Activated CD8-positive, alpha-beta T cell treated with anti-CD3 and anti-CD28 coated beads for 36 hours (primary cell): ENCODE measurements at places on chromosomes 3 and 15. TPM values are rescaled to one million over a fixed set of nuclear protein-coding genes. Genes with fewer than 3 reads are reported as not detected.

TF gene
- total RNA-seq, result 0.34 TPM

LMLN gene
- total RNA-seq, result 6.3 TPM

KLHL40 gene
- not detected for total RNA-seq

MAP1A gene
- 0.78 TPM for total RNA-seq

ILDR1 gene
- total RNA-seq, result not detected

ANKRD34C gene
- total RNA-seq, result not detected

HRH1 gene
- 0.59 TPM for total RNA-seq

ZPLD1 gene
- total RNA-seq, result not detected

DNA sequence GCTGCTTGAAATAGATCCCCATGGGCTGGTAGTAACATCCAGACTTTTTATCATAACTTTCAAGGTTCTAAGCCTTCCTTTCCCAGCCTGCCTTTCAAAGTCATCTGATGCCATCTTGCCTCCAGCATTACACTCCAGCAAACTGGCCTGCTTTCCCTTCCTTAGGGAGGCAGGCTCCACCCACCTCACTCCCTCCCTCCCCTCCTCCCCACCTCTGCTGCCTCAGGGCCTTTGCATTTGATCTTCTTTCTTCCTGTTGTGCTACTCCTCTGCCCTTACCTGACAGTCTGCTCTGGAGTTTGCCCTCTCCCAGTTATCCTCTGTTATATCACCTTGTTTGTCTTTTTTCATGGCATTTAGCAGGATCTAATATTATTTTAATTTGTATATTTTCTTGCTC is 319.5 kb downstream of the KCNH8 start:
- no peaks in the 10 kb centered on the region for H3K27me3 ChIP-seq
- H3K4me3 ChIP-seq, result no peak overlapping the region
- H3K27ac ChIP-seq, result no peak overlapping the region
- no peaks in the 10 kb centered on the region for H3K4me1 ChIP-seq

DNA sequence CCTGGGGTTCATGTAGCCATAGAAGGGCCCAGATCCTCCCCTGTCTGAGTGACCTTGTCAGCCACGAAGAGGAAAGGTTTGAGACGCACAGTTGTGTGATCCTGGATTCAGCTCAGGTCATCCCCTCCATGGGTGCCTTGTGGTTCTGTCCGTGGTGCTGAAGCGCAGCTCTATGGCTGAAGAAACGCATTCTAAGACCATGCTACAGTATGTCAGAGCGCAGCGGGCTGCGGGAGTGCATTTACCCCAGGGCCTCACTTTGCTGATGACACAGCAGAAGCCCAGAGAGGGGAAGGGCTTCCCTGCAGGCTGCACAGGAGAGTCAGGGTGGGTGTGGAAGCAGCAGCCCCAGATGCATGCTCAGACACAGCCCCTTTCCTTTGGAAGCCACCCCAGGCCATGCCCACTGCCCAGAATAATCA is 68.8 kb upstream of the IQSEC1 start:
- no peak overlapping the region for H3K27ac ChIP-seq
- H3K27me3 ChIP-seq, result peaks cover 2% of the 10 kb centered on the region
- peak; percentile 57 for DNase-seq

DNA sequence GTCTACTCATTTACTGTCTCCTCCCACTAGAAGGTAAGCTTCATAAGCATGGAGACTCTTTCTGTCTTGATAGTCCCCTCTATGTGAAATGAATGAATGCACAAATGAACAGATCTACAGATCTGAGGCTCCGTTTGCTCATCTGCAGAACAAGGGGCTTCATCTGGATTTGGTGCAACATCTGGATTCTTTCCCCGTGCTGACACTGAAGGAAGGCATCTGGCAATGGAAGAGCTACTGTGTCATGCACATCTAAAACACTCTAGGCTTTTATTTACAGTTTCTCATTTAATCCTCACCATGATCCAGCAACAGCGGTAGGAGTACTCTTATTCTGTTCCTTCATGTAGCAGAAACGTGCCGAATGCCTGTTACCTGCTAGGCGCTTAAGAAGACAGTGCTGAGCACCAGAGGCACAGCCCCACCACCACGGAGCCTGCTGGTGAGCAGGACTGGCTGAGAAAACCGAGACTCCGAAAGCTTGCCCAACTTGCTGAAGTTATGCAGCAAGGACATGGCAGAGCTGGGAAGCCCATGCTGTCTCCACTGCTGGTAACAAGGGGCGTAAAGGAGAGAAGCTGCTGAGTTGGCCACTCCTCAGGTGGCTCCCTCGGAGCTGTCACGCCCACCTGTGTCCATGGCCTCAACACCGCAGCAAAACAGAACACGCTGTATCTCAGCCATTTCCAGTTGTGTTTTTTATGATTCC is 31.1 kb downstream of the LSM3 start:
- H3K27ac ChIP-seq, result no peak overlapping the region
- H3K27me3 ChIP-seq, result no peaks in the 10 kb centered on the region
- H3K4me3 ChIP-seq, result no peak overlapping the region

GRCh38 chr3:14522768-14523167 is 17.4 kb downstream of the GRIP2 start:
- DNase-seq, result no peak
- no peak overlapping the region for H3K27ac ChIP-seq
- H3K4me3 ChIP-seq, result no peak overlapping the region
- peaks cover 4% of the 10 kb centered on the region for H3K27me3 ChIP-seq

DNA sequence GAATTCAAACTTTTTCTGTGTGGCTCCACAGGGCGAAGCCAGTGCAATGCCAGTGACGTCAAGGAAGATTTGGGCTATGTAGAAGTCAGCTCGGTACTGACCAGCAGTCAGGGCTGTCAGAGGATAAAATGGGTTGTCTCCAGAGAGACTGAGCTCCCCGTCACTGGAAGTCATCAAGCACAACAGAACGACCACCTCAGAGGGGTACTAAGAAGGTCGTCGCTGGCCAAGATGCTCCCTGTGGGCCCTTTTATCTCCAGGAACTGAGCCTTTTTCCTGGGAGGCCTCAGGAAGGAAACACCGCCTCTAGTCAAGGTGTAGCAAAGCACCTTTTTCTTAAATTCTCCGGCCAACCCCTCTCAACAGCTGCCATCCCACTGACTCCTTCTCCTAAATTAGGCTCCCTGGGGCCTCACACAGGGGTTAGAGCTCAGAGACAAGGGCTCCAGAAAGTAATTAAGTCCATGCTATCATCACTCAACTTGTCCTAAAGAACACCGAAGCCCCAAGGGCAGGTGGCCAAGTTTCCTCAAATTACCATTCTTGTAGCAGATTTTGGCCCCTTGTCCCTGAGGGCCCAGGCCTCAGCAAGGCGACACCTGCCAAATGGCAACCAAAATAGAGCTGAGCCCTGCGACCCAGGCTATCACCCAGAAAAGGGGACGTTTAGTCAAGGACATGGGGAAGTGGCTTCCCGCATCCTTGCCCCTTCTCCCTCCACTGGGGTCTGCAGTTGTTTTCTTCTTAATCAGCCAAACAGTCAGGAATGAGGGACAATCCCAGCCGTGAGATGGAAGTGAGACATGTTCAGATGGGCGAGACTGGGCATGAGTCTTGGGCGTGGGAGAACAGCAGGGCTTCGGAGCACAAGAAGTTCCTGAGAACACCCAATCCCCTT is 48.0 kb downstream of the SSUH2 start:
- no peaks in the 10 kb centered on the region for H3K4me1 ChIP-seq
- no peaks in the 10 kb centered on the region for H3K36me3 ChIP-seq
- no peak overlapping the region for H3K27ac ChIP-seq
- no peak overlapping the region for H3K4me3 ChIP-seq
- no peak for DNase-seq

DNA sequence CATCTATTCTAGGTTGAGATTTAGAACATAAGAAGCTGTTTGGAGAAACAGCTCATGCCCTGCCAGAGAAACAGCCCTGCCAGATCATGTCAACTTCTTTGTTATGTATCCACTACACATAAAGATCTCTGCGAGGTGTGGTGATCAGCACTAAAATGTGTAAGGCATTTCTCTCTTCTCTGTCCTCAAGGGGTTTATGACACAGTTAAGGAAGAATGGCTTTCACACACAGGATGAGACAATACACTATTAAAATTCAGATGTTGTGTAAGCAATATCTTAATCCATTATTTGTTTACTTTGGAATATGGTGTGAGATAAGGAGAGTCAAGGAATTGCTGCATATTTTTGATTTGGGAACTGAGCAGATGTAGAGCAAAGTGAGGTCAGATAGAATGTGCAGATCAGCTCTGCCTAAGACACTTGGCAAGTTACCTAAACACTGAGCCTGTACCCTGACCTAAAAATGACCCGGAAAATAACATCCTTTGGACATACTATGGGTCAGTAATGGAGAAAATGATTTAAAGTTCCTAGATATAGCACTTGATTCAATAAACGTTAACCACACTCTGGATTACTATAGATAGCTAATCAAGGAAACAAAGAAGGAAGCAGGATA is 434.7 kb upstream of the PDZRN3 start:
- H3K36me3 ChIP-seq, result no peaks in the 10 kb centered on the region
- no peak overlapping the region for H3K27ac ChIP-seq
- H3K4me3 ChIP-seq, result no peak overlapping the region
- DNase-seq, result no peak

GRCh38 chr3:147987549-147987948 is 578.4 kb downstream of the ZIC1 start:
- no peak for DNase-seq
- H3K27me3 ChIP-seq, result no peaks in the 10 kb centered on the region
- no peaks in the 10 kb centered on the region for H3K4me1 ChIP-seq
- H3K4me3 ChIP-seq, result no peak overlapping the region
- no peak overlapping the region for H3K27ac ChIP-seq
- no peaks in the 10 kb centered on the region for H3K36me3 ChIP-seq

DNA sequence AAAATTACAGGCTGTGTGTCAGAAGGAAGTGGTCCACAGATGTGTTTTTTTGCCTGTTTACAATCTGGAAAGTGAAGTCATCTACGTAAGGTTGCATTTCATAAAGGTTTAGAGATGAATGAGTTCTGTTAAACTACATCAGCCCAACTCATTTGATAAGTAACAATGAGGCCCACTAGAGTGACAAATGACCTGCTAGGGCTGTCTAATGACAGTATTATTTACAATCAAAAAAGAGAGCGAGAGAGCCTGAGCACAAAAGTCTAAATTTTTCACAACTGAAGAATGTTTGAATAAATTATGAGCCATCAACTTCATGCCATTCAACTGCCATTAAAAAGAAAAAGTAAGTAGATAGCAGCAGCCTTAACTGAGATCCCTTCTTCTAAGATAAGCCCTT is 135.7 kb upstream of the TBL1XR1 start:
- no peak overlapping the region for H3K27ac ChIP-seq
- no peaks in the 10 kb centered on the region for H3K27me3 ChIP-seq
- no peaks in the 10 kb centered on the region for H3K36me3 ChIP-seq
- peaks cover 36% of the 10 kb centered on the region for H3K4me1 ChIP-seq

- H3K4me1 ChIP-seq, result peaks cover 5% of the 10 kb centered on the region
- H3K27ac ChIP-seq, result no peak overlapping the region
- H3K4me3 ChIP-seq, result no peak overlapping the region
- no peaks in the 10 kb centered on the region for H3K27me3 ChIP-seq
- DNase-seq, result no peak
- peaks cover 34% of the 10 kb centered on the region for H3K36me3 ChIP-seq
Observed at GRCh38 chr3:50050361-50050760, 38.4 kb upstream of the RBM5 start.

- H3K36me3 ChIP-seq, result peaks cover 40% of the 10 kb centered on the region
- no peaks in the 10 kb centered on the region for H3K27me3 ChIP-seq
- H3K4me1 ChIP-seq, result peaks cover 78% of the 10 kb centered on the region
- H3K27ac ChIP-seq, result peak overlapping the region; percentile 97
Observed at GRCh38 chr3:114333923-114334240, 40.1 kb downstream of the TIGIT start.
